ENCODE measurements at places on chromosomes 12 and 14.

- DNase-seq = no peak
These were observed 7.3 kb upstream of the FIGNL2 start for GRCh38 chr12:51855586-51856428.

GRCh38 chr14:35405304-35405996, 901 bp upstream of the NFKBIA start:
- DNase-seq = no peak

GRCh38 chr14:97554597-97554996, 757.4 kb downstream of the VRK1 start:
- DNase-seq = no peak

GRCh38 chr14:51998348-51998747, 9.0 kb downstream of the RTRAF start:
- no peak for DNase-seq

GRCh38 chr12:118150625-118151024, 14.7 kb downstream of the PEBP1 start:
- no peak for DNase-seq

- no peak for DNase-seq
These were observed 23.6 kb upstream of the GPHB5 start for GRCh38 chr14:63342371-63342770.
